CD4-positive, CD25-positive, alpha-beta regulatory T cell (primary cell): ENCODE measurements at places on chromosomes 3 and 15. TPM values are rescaled to one million over a fixed set of nuclear protein-coding genes. Genes with fewer than 3 reads are reported as not detected.

USP50 gene
- polyA plus RNA-seq, result not detected

CHL1 gene
- not detected for polyA plus RNA-seq

SLC28A1 gene
- not detected for polyA plus RNA-seq

ERICH6 gene
- 0.17 TPM for polyA plus RNA-seq

GASK1A gene
- not detected for polyA plus RNA-seq

SAMMSON gene
- polyA plus RNA-seq, result not detected

SLC15A2 gene
- not detected for polyA plus RNA-seq

AMOTL2 gene
- polyA plus RNA-seq, result not detected

NAALADL2 gene
- polyA plus RNA-seq, result not detected

CD96 gene
- polyA plus RNA-seq, result 149 TPM

CHCHD4 gene
- 10.3 TPM for polyA plus RNA-seq

COPB2 gene
- 67.6 TPM for polyA plus RNA-seq

CPLX3 gene
- not detected for polyA plus RNA-seq

PCOLCE2 gene
- not detected for polyA plus RNA-seq
